ENCODE measurements at places on chromosomes 7 and 10.

GRCh38 chr7:36652431-36652830 lies 71.9 kb downstream of the AOAH start:
- no peaks in the 10 kb centered on the region for H3K27me3 ChIP-seq
- H3K4me1 ChIP-seq = no peaks in the 10 kb centered on the region
- no peak overlapping the region for H3K4me3 ChIP-seq
- no peak overlapping the region for H3K27ac ChIP-seq

DNA sequence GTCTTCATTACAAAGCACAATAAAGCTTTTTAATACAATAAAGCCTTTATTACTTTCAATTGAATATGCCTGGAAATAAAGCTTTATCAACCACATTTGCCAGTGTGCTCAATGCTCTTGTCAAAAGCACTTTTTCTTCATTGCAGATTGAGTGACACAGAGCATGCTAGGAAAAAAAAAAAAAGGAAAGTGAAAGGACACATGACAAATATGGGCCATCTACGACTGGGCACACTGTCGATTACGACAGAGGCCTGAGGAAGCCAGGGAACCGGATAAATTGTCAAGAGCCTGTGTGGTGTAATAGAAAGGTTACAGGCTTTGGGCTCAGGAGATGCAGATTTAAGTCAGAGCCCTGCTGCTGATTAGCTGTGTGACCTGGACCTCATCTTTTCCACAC lies 84.8 kb upstream of the LRGUK start:
- H3K4me3 ChIP-seq = no peak overlapping the region
- no peaks in the 10 kb centered on the region for H3K4me1 ChIP-seq
- no peaks in the 10 kb centered on the region for H3K27me3 ChIP-seq
- no peak for DNase-seq

GRCh38 chr7:136347488-136347887 lies 370.3 kb upstream of the MTPN start:
- H3K4me3 ChIP-seq = no peak overlapping the region
- no peaks in the 10 kb centered on the region for H3K36me3 ChIP-seq
- H3K27me3 ChIP-seq = no peaks in the 10 kb centered on the region

DNA sequence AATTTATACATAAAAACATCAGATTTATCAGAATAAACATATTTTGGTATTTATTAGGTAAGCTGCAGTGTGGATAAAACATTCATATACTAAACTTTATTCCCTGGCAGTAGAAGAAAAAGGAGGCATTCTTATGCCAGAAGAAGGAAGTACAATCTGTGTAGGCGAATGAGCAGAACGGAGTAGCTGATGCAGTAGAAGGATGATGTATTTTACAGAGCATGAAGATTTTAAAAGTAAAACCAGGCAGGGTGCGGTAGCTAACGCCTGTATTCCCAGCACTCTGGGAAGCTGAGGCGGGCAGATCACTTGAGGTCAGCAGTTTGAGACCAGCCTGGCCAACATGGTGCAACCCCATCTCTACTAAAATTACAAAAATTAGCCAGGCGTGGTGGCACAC lies 294.9 kb upstream of the MKLN1 start:
- no peak overlapping the region for H3K27ac ChIP-seq
- no peak overlapping the region for H3K4me3 ChIP-seq

DNA sequence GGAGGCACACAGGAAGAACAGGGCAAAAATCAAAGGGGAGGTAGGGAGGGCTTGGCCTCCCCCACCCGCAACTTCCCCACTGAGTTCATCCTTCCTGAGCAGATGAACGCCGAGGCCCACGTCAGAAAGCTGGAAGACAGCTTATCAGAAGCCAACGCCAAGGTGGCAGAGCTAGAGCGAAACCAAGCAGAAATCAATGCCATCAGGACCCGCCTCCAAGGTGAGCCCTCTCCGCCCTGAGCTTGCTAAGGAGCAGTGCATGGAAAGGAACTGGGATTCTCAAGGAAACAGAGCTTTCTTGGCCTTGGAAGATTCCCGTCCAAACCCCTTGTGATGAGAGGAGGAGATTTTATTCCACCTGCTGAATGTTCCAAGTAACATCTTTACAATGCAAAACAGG lies 16.5 kb downstream of the MYH16 start:
- H3K4me1 ChIP-seq = no peaks in the 10 kb centered on the region
- H3K36me3 ChIP-seq = no peaks in the 10 kb centered on the region
- H3K27ac ChIP-seq = no peak overlapping the region
- DNase-seq = no peak

GRCh38 chr10:5434017-5434753 lies 21.8 kb downstream of the NET1 start:
- no peak for DNase-seq
- no peaks in the 10 kb centered on the region for H3K36me3 ChIP-seq
- no peak overlapping the region for H3K4me3 ChIP-seq
- H3K27ac ChIP-seq = no peak overlapping the region
- H3K27me3 ChIP-seq = no peaks in the 10 kb centered on the region

DNA sequence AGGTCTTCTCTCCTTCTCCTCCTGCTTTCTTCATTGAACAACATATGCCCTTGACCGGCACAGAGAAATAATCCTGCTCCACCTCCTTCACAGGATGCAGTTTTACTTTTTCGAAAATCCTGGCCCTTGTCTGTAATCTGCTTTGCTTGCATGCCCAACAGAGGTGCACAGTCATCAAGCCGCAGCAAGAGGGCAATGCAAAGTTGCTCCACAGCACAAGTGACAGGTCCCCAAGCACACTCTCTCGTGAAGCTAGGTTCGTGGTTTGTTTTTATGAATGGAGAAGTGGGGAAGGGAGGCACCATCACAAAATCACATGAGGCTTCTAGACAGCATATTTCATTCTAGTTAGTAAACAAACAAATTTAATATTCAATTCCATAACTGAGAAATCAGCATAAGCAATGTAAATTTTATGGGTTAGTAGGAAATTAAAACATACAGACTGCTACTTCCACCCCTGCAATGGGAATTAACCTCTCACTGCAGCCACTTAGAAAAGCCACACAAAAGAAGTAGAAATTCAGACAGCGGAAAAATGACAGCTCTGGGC lies 178.8 kb downstream of the TPK1 start:
- no peaks in the 10 kb centered on the region for H3K36me3 ChIP-seq
- H3K27ac ChIP-seq = no peak overlapping the region
- H3K4me3 ChIP-seq = no peak overlapping the region
- H3K4me1 ChIP-seq = no peaks in the 10 kb centered on the region
- no peak for DNase-seq

- H3K27ac ChIP-seq = no peak overlapping the region
- no peaks in the 10 kb centered on the region for H3K27me3 ChIP-seq
- no peak overlapping the region for H3K4me3 ChIP-seq
- H3K36me3 ChIP-seq = no peaks in the 10 kb centered on the region
- no peak for DNase-seq
- no peaks in the 10 kb centered on the region for H3K4me1 ChIP-seq
Observed at GRCh38 chr7:50356212-50356944, 51.9 kb downstream of the IKZF1 start.

- no peaks in the 10 kb centered on the region for H3K36me3 ChIP-seq
- no peaks in the 10 kb centered on the region for H3K4me1 ChIP-seq
- no peaks in the 10 kb centered on the region for H3K27me3 ChIP-seq
- no peak overlapping the region for H3K27ac ChIP-seq
- no peak overlapping the region for H3K4me3 ChIP-seq
Observed at GRCh38 chr10:62735464-62736167, 68.9 kb upstream of the ADO start.
